GM06990 (cell line): ENCODE measurements at places on chromosomes 3 and 15.

DNA sequence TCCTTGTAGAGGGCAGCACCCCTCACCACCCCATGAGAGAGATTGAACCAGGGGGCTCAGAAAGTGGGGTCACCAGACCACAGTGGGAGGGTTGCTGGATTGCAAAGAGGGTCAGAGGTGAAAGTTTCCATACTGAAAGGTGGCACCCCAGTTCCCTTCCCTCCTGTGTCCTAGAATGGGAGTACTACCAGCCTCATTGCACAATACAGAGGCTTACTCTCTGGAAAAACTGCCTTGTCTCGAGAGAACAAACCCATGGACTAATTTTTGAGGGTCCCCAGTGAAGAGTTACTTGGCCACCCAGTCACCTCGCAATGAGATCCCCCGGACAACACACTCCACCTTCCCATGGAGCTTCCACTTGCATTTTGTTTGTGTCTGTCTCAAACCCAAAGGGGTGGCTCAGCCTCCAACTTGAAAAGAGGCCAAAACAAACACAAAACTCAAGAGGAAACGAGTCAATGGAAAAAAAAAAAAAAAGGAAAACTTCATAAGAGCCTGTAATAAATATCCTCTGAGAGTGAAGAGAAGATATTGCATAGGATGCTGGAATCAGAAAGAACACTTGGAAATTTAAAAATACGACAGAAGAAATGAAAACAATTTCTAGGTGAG is 18.6 kb downstream of the MESP2 start:
- DNase-seq: no peak

- DNase-seq: no peak
Observed at GRCh38 chr3:81983382-81983781, 221.9 kb upstream of the GBE1 start.

GRCh38 chr3:12560505-12561190 is 3.8 kb downstream of the MKRN2 start:
- peak; percentile 64 for DNase-seq

- no peak for DNase-seq
Observed at GRCh38 chr3:179933080-179933479, 103.7 kb downstream of the PEX5L start.

DNA sequence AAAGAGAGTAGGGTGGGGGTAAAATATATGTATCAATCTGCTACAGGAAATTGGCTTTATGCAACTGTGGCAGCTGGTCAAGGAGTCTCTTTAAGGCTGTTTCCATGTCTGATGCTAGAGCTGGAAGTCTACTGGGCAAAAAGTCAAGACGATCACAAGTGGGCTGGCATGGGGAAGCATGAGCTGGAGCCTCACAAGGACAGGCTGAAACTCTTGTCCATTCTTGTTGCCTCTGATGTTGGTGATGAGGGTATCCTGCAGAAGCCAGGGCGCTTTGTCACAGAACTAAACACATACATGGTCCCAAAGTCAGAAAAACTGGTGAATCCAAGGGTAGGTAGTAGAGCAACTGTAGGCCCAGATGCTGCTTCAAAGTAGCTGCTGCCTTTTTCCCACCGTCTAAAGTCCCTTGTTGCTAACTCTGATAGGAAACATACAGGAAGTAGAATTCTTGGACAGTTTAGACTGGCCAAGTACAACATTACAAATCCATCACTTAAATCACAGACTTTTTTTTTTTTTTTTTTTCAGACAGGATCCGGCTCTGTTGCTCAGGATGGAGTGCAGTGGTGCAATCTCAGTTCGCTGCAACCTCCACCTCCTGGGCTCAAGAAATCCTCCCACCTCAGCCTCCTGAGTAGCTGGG is 54.2 kb downstream of the RPL39L start:
- DNase-seq: no peak

GRCh38 chr3:36648241-36649034 is 115.9 kb downstream of the DCLK3 start:
- DNase-seq: peak; percentile 20

DNA sequence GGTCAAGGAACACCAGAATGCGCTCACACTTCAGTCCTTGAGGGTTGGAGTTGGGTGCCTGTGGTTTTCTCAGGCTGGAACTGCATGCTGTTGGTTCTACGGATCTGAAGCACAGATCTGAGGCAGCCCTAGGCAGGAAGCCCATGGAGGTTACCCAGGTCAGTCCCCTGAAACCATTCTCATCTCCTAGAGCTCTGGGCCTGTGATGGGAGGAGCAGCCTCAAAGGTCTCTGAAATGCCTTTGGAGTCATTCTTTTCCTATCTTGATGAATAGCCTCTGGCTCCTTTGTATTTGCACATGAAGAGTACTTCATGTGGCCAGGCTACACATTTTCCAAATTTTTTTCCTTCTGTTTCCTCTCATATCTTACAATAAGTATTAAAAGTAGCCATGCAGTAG is 179.3 kb upstream of the UBE2E1 start:
- DNase-seq: no peak

DNA sequence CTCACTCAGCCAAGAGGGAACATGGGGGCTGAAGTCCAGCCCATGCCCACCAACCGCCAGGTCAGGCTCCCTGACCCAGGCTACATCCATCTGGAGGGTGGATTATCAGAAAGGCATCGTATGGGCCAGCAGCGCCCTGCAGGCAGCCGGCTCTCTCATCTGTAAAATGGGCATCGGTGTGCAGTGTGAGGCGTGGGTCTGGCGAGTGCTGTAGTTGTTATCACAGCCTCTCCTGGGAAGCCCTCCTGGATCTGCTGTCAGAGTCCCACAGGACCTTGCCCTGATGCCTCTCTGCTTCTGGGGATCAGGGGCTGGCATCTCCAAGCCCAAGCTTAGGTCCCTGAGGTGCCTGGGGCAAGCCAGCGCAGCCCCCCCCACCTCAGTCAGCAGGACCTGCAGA is 27.4 kb downstream of the CFAP100 start:
- DNase-seq: no peak

GRCh38 chr3:33942483-33943150 is 144.2 kb downstream of the PDCD6IP start:
- DNase-seq: no peak

- no peak for DNase-seq
Observed at GRCh38 chr15:79989682-79990081, 18.7 kb upstream of the BCL2A1 start.

- no peak for DNase-seq
Observed at GRCh38 chr3:123344175-123344906, 104.5 kb downstream of the ADCY5 start.

- no peak for DNase-seq
Observed at GRCh38 chr15:68556139-68556990, 22.4 kb upstream of the CORO2B start.

- no peak for DNase-seq
Observed at GRCh38 chr3:167520266-167521005, 46.6 kb upstream of the SERPINI2 start.

- no peak for DNase-seq
Observed at GRCh38 chr15:64354688-64355344, 1.2 kb downstream of the CSNK1G1 start.

GRCh38 chr3:16106050-16106449 is 68.4 kb upstream of the GALNT15 start:
- DNase-seq: no peak

GRCh38 chr3:135268941-135269532 is 474.0 kb downstream of the EPHB1 start:
- DNase-seq: no peak
